Kidney capillary endothelial cell (primary cell): ENCODE measurements at places on chromosomes 4 and X.

GRCh38 chr4:95105112-95105511 lies 347.4 kb downstream of the BMPR1B start:
- DNase-seq = no peak

DNA sequence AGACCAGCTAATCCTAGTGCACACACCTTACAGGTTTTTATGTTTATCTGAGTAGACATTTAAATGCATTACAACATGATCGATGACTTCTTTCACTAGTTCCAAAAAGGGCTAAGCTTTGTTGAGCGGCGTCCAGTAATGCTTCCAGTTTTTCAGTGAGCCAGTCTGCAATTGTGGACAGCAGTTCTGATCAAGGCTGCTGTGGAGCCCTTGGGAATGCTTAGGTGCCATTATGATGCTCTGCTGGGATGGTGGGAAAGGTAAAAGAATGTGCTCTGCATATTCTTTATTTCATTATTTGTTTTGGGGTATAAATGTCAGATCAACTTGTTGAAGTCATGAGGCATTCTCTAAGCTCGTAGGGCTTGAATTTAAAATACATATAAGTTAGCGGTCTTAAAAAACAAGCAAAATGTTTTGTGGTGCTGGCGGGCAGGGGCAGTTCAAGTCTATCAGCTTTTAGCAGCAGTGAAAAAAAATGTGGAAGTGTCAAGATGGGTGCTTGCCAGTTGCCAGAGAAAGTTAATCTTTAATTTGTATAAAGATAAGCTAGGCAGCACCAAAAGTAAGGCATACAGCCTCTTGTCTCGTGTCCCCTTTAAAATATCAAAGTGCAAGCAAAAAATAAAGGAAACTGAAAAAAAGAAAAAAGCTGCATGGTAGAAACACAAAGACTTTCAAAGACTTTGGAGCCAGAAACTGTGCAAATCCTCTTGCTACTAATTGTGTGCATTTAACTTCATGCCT lies 5.8 kb downstream of the MID1IP1 start:
- DNase-seq = no peak

GRCh38 chrX:21700967-21701366 lies 42.8 kb upstream of the KLHL34 start:
- no peak for DNase-seq

- DNase-seq = no peak
Measured at GRCh38 chr4:116668190-116668589, 417.2 kb downstream of the TRAM1L1 start.

GRCh38 chrX:22366906-22367305 lies 94.2 kb downstream of the CBLL2 start:
- DNase-seq = no peak

- DNase-seq = no peak
Measured at GRCh38 chr4:1053080-1053661, 41.7 kb downstream of the FGFRL1 start.

GRCh38 chr4:157992038-157992705 lies 180.7 kb downstream of the GASK1B start:
- DNase-seq = peak; percentile 87

DNA sequence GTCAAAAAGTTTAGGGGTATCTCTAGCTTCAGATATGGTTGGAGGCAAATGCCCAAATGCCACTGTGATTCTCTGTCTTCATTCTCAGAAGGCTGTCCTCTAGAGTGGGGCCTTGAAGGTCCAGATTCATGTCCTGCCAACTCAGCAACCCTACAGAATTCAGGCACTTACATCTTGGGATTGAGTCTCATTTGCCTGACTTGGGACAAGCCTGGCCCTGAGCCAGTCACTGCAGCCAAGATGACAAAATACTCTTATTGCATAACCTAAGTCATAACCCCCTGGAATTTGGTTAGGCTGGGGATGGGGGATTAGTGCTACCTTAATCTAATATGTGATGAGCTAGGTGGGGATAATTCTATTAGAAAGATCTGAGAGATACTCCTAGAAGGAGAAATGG lies 100.5 kb downstream of the AREG start:
- DNase-seq = no peak

DNA sequence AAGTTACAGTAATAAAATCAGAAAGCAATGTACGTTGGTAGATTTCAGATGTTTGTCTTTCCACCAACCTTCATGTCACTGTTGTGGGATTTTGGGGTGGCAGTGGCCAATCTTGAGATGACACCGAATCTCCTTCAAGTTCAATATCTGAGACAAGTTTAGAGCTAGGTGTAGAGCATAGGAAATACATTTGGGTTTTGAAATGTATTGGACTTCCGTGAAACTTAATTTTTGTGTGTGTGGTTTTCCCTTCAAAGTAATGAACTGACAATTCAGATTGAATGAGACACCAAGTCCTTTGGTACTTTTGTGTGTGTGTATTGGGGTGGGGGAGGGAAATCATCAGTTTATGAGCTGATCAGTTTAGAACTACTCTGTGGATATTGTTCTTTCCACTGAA lies 1.8 kb downstream of the WDR44 start:
- no peak for DNase-seq

DNA sequence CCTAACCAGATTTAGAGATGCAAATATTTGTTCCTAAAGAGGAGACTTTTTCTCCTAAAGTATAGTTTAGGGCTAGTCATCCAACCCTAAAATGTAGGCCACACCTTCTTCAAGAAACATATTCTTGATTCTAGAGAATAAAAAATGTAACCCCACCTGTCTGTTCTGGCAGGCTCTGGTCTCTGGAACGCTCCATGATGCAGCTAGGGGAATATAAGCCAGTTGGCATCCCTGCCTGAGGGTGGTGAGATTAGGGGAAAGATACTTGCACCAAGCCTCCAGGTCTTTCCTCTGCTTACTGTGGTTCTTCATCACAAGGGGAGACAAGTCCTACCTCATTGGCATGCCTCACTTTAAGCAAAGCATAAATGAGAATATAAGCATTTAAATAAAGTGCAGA lies 21.2 kb upstream of the TBC1D9 start:
- no peak for DNase-seq

GRCh38 chrX:124548571-124548970 lies 202.2 kb downstream of the SH2D1A start:
- no peak for DNase-seq

DNA sequence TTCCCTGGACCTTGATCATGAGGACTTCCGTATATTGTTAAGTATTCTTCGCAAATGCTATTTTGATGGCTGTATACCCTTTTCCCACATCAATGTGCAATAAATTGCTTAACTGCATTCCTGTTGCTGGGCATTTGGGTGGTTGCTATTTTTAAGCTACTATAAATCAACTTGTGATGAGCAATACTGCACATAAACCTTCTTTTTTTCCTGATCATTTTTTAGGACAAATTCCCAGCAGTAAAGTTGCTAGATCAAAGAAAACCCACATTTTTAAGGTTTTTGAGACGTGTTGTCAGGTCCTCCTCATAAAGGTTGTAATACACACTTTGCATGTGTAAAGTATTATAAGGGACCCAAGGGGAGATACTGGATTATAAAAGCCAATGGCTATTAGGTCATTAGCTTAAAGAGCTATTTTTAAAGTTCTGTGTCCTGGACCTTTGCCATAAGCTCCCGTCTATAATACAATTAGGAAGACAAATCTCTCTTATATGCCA lies 35.6 kb downstream of the LIMCH1 start:
- peak; percentile 6 for DNase-seq
